ENCODE measurements at places on chromosomes 5 and 9.

DNA sequence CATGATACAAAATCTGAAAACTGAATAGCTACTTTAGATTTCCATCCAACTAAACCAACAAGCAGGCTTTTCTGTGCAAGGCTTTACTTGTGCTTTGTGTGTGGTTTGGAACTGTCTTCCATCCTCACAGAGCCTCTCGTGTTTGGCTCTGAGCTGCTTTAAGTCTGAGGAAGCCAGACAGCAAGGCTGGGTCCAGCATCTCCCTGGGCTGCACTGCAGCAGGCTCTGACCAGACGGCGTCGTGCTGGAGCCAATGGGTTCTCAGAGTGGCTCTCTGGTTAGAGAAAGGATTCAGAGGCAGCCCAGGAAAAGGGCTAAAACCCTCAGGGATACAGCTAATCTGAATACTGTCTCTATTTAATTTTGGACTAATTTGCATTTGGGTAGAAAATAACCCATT lies 207.9 kb upstream of the EFNA5 start:
- H3K4me3 ChIP-seq: no peak overlapping the region
- H3K4me1 ChIP-seq: no peaks in the 10 kb centered on the region
- peaks cover 7% of the 10 kb centered on the region for H3K36me3 ChIP-seq

- no peak overlapping the region for H3K27ac ChIP-seq
- no peak overlapping the region for H3K4me3 ChIP-seq
- no peaks in the 10 kb centered on the region for H3K27me3 ChIP-seq
Observed at GRCh38 chr9:38642951-38643814, 22.8 kb upstream of the ANKRD18A start.

DNA sequence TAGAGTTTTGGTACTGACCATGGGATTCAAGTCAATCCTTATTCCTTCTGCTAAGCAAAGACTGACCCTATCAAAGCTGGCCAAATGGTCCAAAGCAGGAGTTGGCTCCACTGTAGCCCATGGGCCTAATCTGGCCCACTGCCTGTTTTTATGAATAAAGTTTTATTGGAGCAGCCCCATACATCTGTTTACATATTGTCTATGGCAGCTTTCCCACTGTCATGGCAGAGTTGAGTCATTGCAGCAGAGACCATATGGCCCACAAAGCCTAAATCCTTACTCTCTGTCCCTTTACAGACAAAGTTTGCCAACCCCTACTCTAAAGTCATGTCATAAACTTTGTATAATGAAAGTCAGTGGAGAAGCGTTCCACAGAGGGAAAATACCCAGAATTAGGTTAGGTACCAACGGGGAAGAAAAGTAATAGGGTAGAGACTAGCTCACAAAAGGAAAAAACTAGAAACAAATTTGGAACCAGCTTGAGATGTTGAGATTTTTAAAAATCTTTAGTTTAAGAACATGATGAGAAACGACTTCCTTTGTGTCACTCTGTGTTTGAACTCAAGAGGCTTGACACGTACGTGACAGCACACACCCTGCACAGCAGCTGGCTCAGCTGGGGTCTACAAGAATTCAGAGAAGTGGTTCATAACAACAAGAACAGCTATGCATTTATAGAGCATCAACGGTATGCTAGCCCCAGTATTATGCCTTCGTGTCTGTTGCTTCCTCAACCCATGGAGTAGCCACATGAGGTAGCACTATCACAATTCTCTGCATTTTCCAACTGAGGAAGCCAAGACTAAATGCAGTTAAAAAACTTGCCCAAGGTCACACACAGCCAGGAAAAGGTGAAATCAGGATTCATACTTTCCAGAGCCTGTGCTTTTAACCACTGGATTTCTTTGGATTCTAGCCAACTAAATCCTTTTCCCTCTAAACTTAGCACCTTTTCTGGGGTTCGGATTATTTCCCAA lies 198.9 kb upstream of the WWC1 start:
- H3K4me1 ChIP-seq: no peaks in the 10 kb centered on the region
- no peaks in the 10 kb centered on the region for H3K36me3 ChIP-seq
- H3K27ac ChIP-seq: no peak overlapping the region
- H3K27me3 ChIP-seq: no peaks in the 10 kb centered on the region

DNA sequence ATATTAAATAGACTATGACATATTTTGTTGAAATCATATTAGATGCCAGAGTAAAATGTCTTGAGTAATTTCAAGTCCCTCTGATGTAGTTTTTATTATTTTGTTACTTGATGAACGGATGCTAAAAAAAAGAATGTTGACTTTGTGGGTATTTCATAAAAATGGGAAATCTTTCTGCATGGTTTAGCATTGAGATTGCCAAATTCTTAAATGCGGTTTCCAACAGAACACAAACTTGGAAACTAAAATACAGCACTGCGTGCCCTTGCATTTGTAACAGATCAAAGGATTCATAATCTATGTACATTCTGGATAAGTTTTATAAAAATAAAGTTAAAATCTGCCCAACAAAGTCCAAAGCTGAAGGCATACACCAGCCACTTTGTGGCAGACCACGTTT lies 425.5 kb upstream of the DAB2 start:
- H3K36me3 ChIP-seq: no peaks in the 10 kb centered on the region
- peaks cover 4% of the 10 kb centered on the region for H3K27me3 ChIP-seq
- H3K4me3 ChIP-seq: no peak overlapping the region
- no peaks in the 10 kb centered on the region for H3K4me1 ChIP-seq
- H3K27ac ChIP-seq: no peak overlapping the region

- DNase-seq: no peak
- H3K27me3 ChIP-seq: no peaks in the 10 kb centered on the region
- H3K4me3 ChIP-seq: no peak overlapping the region
- H3K36me3 ChIP-seq: no peaks in the 10 kb centered on the region
Observed at GRCh38 chr9:1639166-1639565, 376.0 kb upstream of the SMARCA2 start.

- no peak overlapping the region for H3K4me3 ChIP-seq
- no peaks in the 10 kb centered on the region for H3K36me3 ChIP-seq
- DNase-seq: no peak
Observed at GRCh38 chr9:12689233-12689632, 4.0 kb upstream of the TYRP1 start.

DNA sequence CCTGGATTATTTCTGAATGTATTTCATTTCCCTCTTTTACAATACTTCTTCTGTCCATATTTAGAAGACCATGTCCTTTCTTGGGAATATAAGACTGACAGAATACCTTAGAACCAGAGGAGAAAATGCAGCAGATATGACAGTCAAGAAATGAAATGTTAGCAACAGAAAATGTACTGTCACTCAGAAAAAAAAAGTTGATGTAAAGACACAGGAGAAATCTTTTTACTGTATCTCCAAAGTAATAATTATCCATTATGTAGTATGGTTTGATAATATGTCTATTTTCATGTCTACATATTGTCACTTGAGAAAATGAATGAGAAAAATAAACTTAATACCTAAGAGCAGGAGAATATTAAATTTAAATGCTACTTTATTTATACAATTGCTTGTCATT lies 652.1 kb downstream of the GABRG2 start:
- H3K4me1 ChIP-seq: no peaks in the 10 kb centered on the region
- no peaks in the 10 kb centered on the region for H3K36me3 ChIP-seq
- no peak overlapping the region for H3K4me3 ChIP-seq

- H3K27ac ChIP-seq: no peak overlapping the region
- peaks cover 26% of the 10 kb centered on the region for H3K4me1 ChIP-seq
- DNase-seq: no peak
Observed at GRCh38 chr9:124264823-124265233, 7.1 kb downstream of the NEK6 start.

- no peaks in the 10 kb centered on the region for H3K27me3 ChIP-seq
- H3K36me3 ChIP-seq: no peaks in the 10 kb centered on the region
- no peak overlapping the region for H3K27ac ChIP-seq
- H3K4me3 ChIP-seq: no peak overlapping the region
- DNase-seq: no peak
- H3K4me1 ChIP-seq: peaks cover 14% of the 10 kb centered on the region
Observed at GRCh38 chr9:69118656-69119055, 55.4 kb upstream of the TJP2 start.

DNA sequence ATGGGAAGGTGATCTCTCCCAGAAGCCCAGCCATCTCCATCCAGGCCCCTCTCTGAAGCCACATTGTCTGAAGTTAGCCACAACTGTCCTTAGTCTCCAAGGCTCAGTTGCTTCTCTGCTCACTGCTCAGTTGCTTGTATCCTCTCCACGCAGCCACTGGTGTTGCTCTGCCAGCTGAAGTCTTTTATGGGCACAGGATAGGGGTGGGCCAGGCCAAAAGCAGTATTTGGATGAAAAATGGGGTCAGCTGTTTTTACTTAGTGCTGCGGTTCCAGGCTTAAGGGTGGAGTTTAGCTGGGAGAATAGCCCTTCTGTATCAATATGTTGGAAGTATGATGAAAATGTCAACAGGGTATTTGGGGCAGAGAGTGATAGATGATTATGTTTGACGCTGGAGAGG lies 168.8 kb upstream of the PPP1R2B start:
- no peak for DNase-seq
- no peak overlapping the region for H3K4me3 ChIP-seq
- no peak overlapping the region for H3K27ac ChIP-seq
- H3K27me3 ChIP-seq: peaks cover 5% of the 10 kb centered on the region
- H3K4me1 ChIP-seq: no peaks in the 10 kb centered on the region
- no peaks in the 10 kb centered on the region for H3K36me3 ChIP-seq

GRCh38 chr5:166961028-166961427 lies 1330.4 kb upstream of the WWC1 start:
- no peak overlapping the region for H3K4me3 ChIP-seq
- H3K27ac ChIP-seq: no peak overlapping the region
- H3K36me3 ChIP-seq: no peaks in the 10 kb centered on the region
- DNase-seq: no peak
- no peaks in the 10 kb centered on the region for H3K4me1 ChIP-seq

DNA sequence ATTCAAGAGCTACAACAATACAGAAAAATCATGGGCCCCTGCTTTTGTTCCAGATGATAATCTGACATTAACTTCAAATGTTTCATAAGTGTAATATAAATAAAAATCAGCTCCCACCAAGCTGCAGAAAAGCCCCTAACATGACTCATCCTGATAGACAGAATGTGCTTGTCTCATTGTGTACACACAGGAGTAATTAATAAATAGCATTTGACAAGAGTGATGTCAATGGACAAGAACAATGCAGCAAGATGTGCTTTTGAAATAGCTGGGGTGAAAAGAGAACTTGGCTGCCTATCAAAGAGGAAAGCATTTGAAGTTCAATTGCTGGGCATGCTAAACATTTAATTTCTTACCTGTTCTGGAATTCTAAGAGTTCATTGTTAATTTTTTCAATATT lies 79.2 kb downstream of the DNAH5 start:
- H3K27ac ChIP-seq: no peak overlapping the region
- H3K36me3 ChIP-seq: no peaks in the 10 kb centered on the region
- H3K4me3 ChIP-seq: no peak overlapping the region
- H3K4me1 ChIP-seq: no peaks in the 10 kb centered on the region
- no peak for DNase-seq

- H3K4me1 ChIP-seq: peaks cover 5% of the 10 kb centered on the region
- H3K36me3 ChIP-seq: no peaks in the 10 kb centered on the region
- H3K27ac ChIP-seq: no peak overlapping the region
- no peak for DNase-seq
- H3K27me3 ChIP-seq: no peaks in the 10 kb centered on the region
- H3K4me3 ChIP-seq: no peak overlapping the region
Observed at GRCh38 chr5:97194366-97194765, 11.3 kb upstream of the RIOK2 start.

DNA sequence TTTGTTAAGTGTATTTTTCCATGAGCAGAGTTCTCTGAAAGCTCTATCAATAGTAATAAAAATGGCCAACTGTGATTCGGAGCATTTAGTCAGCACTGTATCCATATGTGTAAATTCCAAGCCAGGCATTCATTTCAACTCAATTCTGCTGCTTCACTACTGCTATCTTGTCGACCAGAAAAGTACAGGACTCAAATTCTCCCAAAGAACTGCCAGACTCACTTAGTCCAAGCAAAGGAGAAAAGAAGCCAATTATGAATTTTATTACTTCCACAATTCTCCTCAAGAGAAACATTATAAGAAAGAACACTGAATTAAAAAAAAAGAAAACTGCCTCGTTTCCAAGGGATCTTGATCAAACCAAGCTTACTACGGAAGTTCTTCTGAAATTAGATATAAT lies 906.3 kb upstream of the DMAC1 start:
- no peaks in the 10 kb centered on the region for H3K36me3 ChIP-seq
- no peaks in the 10 kb centered on the region for H3K4me1 ChIP-seq
- no peak overlapping the region for H3K27ac ChIP-seq
- no peaks in the 10 kb centered on the region for H3K27me3 ChIP-seq
- DNase-seq: no peak

DNA sequence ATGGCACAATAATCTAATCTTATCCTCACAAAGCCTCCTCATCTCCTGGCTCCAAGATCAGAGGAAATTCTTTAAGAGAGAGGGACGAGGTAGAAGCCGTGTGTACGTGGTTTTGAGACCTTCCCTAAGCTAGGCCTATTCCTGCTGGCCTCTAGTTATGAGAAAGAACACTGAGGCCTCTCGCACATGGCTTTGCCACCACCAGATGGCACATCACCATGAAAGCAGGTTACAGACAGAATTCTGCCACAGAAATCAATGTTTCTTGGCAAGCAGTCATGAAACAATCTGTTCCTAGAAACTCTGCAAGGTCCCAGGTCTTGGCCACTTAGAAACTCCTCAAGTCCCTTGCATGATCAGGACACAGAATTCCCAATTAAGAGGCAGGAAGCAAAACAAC lies 268.2 kb upstream of the TAS2R1 start:
- H3K4me1 ChIP-seq: no peaks in the 10 kb centered on the region
- DNase-seq: no peak
- no peaks in the 10 kb centered on the region for H3K27me3 ChIP-seq
- H3K27ac ChIP-seq: no peak overlapping the region
- H3K4me3 ChIP-seq: no peak overlapping the region
- H3K36me3 ChIP-seq: no peaks in the 10 kb centered on the region
